IPS DF 6.9 (cell line): ENCODE measurements at places on chromosomes 12 and 14.

DNA sequence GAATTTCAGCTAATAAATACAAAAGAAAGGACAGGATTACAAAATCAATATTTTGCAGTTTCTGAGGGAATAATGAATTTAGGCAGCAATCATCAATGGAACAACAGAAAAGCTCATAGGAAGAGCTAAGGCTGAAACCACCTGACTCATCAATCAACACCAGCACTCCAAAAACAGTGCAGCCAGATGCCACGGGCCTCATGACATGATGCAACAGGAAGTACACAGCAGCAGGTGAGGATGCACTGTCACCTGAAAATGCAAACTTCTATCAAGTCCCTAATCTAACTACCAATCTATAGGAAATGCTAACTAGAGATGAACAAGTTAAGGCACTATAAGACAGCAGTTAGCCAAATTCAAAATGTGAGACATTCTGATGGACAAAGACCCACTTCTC is 21.7 kb downstream of the GNS start:
- no peak for DNase-seq

DNA sequence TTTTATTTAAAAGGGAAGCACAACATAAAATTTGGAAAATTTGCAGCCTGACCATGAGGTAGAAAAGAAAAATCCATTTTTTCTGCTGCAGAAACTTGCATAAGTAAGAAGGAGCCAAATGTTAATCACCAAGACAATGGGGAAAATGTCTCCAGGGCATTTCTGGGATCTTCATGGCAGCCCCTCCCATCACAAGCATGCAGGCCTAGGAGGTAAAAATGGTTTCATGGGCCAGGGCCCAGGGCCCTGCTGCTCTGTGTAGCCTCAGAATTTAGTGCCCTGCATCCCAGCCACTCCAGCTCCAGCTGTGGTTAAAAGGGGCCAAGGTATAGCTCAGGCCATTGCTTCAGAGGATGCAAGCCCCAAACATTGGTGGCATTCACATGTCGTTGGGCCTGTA is 735.6 kb downstream of the GALC start:
- no peak for DNase-seq

GRCh38 chr14:82537831-82538230 is 1004.2 kb upstream of the SEL1L start:
- no peak for DNase-seq

GRCh38 chr14:21668377-21668776 is 5.2 kb downstream of the OR4E1 start:
- no peak for DNase-seq

GRCh38 chr14:80316441-80316840 is 105.1 kb upstream of the DIO2 start:
- DNase-seq, result no peak

DNA sequence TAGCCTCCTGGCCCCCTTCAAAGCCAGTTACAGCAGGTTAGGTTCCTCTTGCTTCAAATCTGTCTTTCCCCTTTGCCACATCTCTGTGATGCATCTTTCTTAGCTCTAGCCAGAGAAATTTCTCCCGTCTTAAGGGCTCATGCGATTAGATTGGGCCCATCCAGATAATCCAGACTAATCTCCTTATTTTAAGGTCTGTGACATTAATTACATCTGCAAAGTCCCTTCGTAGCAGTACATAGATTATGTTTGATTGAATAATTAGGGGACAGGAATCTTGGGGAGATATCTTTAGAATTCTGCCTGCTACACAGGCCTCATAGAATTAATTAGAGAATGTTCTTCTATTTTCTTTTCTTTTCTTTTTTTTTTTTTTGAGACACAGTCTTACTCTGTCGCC is 79.3 kb downstream of the SPATS2 start:
- DNase-seq, result no peak

DNA sequence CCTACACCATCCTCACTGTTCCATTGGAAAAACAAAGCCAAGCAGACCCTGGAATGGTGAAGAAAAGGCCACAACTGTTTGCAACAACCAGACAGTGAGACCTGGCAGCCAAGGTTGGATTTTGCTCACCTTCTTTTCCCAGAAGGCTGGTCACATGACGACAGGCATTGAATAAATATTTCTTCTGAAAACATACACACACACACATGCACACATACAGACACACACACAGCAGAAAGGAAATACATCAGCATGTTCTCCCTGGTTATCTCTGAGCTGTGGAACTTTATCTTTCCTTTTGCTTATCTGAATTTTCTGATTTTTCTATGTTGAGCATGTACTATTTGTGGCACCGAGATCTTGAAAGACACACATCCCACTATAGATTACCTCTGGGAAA is 38.0 kb upstream of the CCDC60 start:
- no peak for DNase-seq

GRCh38 chr12:68480526-68480925 is 130.2 kb upstream of the RAP1B start:
- no peak for DNase-seq

DNA sequence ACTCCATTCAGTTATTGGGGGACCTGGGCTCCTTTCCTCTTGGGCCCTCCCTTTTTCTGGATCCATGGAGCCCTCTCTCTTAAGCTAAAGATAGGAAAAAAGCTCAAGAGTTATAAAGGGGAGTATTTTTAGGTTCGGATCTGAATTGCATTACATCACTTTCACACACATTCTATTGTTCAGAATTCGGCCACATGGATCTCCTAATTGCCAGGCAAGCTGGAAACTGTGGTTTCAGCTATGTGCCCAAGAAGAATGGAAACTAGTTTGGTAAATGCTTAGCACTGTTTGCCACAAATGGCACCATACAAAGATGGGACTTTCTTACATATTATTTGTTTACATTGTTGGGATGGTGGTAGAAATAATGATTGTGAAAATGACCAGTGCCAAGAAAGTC is 145.6 kb downstream of the LRIG3 start:
- no peak for DNase-seq

- DNase-seq, result no peak
These were observed 48.7 kb downstream of the PAPLN start for GRCh38 chr14:73285979-73286378.

DNA sequence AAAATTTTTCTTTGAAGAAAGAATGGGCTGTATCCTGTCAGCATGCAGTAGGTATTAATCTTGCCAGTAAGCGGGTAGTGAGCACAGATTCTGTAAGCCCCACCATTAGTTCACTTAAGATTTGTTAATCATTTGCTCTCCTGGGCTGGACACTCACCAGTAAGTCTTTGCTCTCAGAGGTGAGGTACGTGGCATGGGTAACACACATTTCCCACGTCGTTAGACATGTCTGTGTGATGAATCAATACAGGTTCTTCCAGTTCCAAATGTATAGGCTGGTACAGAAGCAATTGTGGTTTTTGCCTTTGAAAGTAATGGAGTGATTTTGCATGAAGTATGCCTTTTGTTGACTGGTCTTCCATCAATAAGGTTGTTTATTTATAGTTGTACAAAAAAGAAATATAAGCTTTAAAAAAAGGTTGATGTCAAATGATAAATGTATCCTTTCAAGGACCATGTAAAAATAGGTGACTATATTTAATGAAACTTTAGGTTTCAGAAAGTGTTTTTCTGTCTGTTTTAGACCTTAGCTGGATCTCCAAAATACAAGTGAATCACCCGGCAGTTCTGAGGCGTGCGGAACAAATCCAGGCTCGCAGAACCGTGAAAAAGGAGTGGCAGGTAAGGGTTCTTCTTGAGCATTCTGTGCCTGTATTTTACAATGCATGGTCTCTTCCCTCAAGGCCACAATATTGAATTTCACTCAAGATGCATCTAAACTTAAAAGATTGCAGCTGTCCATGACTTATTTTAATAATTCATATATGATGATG is 45.5 kb downstream of the DERA start:
- DNase-seq, result no peak

DNA sequence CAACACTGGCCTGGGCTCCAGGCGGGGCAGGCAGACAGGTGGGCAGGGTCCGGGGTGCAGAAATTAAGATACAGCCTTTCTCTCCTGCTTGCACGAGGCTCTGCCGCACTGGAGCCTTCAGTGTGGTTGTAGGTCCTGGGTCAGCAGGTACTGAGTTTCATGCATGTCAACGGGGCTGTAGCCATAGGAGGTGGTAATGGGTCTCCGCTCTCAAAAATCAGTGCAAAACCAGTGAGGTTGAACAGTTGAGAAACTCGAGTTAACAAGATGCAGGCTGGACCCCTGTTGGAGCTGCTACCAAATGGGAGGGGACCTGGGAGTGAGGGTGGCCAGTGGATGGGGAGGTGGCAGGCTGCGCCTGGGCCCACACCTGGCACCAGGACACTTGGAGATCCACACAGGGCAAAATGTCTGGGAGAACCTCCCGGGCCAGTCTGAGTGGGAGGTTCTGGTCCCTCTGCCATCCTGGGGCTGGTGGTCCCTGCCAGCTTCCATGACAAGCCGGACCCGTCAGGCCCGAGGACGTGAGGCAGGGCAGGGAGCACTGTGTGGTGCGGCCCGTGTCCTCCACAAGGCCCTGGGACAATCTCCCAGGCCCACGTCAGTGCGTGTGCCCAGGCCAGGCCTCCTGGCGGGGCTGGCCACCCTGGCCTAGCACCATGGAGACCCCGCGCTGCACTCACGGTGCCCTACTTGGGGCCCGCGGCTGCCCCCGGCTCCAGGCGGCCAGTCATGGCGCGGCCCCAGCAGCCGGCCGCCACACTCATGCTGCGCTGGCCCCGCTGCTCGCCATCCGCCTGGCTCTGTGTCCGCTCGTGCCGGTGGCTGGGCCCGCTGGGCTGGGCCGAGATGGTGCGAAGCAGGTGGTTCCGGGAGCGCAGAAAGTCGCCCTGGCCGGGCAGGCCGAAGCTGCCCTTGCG is 5.1 kb downstream of the ARL6IP4 start:
- no peak for DNase-seq

DNA sequence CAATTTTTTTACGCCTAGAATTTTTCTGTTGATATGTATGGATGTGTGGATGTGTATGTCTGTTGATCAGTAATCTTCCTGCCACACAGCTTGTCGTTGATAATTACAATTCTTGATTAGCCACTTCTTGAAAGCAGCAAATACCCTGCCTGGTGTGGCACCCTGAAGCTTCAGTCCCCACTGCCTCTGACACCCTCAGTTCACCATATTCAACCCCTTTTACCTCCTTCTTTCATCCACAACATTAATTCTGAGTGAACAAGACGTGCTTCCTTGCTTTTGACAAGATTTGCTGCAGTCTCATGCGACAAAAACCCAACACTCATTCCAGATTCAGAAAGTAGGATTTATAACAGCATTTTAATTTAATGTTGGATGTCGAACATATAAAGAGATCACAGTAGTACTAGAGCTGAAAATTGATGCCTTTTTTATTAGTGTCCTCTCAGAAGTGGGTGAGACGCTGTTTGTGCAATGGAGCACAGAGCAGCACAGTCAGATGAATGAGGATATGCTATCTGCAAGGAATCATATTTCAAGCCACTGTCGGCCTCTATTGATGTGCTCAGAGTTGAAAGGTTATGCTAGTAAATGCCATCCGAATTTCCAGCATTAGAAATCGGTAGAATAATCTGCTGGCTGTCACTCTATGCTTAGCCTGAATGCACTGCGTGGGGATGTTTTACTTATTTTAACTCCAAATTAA is 383.7 kb downstream of the EGLN3 start:
- no peak for DNase-seq

GRCh38 chr12:1357711-1358110 is 236.7 kb downstream of the FBXL14 start:
- DNase-seq, result no peak

DNA sequence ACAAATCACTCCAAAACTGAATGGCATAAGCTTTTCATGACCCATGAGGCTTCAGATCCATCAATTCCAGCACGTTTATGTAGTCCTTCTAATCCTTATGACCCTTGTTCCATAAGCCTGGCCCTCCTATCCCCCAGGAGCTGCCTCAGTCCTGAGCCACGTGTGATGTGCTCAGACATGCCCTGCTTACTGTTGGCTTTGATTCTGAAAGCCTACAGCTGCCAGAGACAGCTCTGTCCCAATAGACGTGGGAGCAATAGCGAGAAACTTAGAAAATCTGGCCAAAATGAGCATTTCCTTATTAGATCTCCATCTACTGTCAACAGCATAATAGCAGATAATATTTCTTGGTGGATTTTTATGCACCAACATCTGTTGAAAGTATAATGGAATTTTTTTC is 33.2 kb downstream of the DUSP6 start:
- no peak for DNase-seq

GRCh38 chr12:3191450-3191849 is 114.3 kb downstream of the TSPAN9 start:
- no peak for DNase-seq

- no peak for DNase-seq
These were observed 98.8 kb downstream of the CCDC92 start for GRCh38 chr12:123873793-123874192.

DNA sequence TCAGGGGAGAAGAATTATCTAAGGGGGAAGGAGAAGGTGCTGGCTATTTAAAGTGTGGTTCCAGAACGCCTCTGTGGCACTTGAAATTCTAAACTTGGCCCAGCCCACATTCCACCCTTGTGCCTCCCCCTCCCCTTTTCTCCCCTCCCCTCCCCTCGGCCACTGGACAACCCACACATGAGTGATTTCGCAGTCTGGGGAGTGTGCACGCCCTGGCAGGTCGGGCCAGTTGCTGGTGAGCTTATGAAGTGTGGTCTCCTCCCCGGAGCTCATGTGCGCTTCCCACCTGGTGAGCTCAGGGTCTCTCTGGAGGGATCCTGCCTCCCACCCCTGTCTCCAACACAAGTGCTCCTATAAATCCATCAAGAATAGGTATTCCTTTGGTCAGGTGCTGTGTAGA is at the start of gene SLC6A13:
TSS of gene SLC6A13 (minus strand) at position 20 of the 400 bp plus-strand sequence. CDS start 2,784 bp downstream, outside the sequence.
- no peak for DNase-seq

DNA sequence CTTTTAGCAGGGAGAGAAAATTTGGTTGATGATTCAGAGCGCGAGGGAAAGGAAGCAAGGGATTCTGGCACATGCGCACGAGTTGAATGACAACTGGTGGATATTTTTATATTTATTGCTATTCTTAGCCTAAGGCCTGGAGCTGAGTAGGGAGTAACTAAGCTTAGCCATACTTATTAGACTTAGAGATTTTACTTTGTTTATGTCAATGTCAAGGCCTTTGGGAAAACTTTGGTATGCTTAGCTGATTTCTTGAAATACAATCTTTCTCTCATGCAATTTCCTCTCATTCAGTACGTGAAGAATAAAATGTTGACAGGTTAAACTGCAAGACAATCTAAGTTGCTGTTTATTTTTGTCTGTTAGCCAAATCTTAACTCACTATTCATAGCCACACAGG is 101.1 kb downstream of the CRADD start:
- DNase-seq, result no peak

DNA sequence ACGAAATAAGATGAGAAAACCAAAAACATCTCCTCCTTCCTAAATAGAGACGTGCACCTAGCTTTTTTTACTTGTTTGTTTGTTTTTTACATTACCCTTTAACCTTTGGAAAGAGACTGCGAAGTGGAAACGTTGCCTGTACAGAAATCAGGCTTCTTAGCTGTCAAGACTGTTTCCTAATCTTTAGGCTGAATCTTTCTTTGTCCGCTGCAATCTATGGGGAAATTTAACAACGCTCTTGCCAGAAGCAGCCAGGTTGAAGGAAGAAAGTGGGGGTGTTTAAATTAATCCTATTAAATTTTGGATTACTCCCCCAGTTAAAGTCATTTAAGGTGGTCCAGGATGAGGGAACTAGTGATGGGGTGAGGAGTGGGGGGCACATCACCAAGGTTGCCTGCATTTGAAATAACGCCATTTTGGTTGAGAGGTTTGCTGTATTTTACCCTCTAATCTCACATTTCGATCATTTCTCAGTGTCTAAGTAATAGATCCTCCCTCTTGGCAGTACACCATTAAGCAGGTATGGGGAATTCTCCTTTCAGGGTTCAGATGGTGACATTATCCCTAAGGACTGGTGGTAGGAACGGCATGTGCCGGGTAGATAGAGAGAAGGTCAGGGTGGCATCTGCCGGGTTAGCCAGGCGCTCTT is 2.6 kb downstream of the FLRT2 start:
- no peak for DNase-seq

- no peak for DNase-seq
These were observed 427 bp upstream of the TMEM120B start for GRCh38 chr12:121712190-121712460.
